Mononuclear cell (primary cell): ENCODE measurements at places on chromosomes 4 and X. TPM values are rescaled to one million over a fixed set of nuclear protein-coding genes. Genes with fewer than 3 reads are reported as not detected.

The MGARP gene
- total RNA-seq: not detected

The ASB12 gene
- total RNA-seq: 0.10 TPM

The MAGEC2 gene
- total RNA-seq: not detected

The CABS1 gene
- not detected for total RNA-seq

The ANKRD37 gene
- total RNA-seq: 16.2 TPM

The DRP2 gene
- total RNA-seq: not detected

The CXCL3 gene
- total RNA-seq: 46.6 TPM

The NDP gene
- not detected for total RNA-seq

The DMRTC1 gene
- total RNA-seq: not detected

The SLC7A11 gene
- total RNA-seq: 1.9 TPM

The SCD5 gene
- total RNA-seq: 1.0 TPM

The ZAR1 gene
- not detected for total RNA-seq

The EMD gene
- total RNA-seq: 39.3 TPM

The MAP9 gene
- total RNA-seq: 10.3 TPM

The FAM184B gene
- total RNA-seq: under 0.01 TPM

The ATOH1 gene
- total RNA-seq: not detected

The CCDC149 gene
- 2.5 TPM for total RNA-seq

The XIAP gene
- total RNA-seq: 21.6 TPM

The PSAPL1 gene
- not detected for total RNA-seq

The CXCL5 gene
- total RNA-seq: 9.6 TPM

The DGKK gene
- total RNA-seq: 0.31 TPM

The ACOX3 gene
- total RNA-seq: 5.1 TPM
